SHP77 (cell line): ENCODE measurements at places on chromosomes 12 and 14.
A peak's percentile ranks its signal among the peaks of the same experiment; 100 is the strongest.

DNA sequence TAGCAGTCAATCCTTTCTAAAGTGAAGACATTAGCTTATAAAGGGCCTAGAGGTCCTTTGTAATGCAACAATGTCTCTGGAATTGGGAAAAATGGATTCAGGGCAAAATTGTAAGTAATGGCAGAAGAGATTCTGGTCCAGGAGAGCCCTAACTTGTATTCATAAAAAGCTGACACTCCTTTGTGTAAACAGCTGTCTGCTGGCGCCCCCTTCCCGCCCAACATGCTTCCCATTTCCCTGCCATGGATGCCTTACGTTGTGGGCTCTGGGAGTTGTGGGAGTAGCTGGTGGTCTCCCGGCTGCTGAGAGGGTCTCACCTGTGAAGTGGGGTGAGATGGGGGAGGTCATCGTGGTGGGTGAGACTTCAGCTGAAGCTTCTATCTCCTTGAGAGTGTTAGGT is 2.3 kb downstream of the ACRBP start:
- no peak for DNase-seq

DNA sequence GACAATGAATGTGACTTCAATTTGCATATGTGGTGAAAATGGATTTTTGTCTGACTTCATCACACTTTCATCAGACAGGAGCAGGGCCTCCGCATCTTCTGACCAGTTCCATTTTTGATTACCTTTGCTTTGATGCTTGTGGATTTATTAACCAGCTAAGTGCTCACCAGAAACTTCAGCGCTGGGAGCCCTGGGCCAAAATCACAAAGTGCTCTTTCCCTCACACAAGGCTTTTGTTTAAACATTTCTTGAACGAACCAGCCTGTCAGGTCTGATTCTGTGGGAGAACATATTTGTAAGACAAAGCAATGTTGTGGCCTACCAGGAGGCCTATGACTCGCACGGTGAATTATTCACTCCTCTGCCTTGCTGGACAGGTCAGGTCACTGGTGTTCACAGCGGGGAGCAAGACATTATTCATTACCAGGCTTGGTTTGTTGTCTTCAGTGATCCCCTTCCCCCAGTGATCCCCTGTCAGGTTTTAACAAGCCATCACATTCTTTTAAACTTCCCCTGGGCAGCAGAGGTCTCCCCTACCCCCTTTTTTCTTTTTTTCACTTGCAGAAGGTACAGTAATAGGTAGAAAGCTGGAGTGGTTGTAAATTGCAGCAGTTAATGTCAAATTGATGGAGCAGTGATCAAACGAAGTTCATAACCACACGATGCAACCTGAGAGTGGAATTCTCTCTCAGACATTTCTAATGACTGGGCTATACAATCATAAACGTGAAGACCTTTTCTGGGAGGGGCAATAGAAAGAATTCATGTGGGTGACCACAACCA is 167.5 kb upstream of the PRICKLE1 start:
- DNase-seq: no peak

GRCh38 chr14:58287607-58288042 is 10.7 kb upstream of the ARID4A start:
- no peak for DNase-seq

- DNase-seq: peak; percentile 62
Observed at GRCh38 chr12:124771462-124772288, 92.0 kb downstream of the SCARB1 start.

DNA sequence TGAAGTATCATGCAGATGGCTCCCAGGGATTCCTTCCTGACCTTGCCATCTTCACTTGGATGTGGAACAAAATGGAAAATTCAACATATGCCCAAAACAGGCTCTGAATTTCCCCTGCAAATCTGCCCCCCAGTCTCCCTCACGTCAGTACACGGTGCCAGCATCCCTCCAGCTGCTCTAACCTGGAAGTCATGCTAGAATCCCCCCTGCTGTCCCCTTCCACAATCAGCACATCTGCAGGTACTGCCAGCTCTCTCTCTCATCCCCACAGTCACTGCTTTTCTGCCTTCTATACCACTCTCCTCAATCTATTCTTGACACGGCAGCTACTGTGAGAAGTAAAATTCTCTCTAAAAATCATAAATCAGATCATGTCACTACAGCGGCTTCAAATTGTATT is 21.6 kb downstream of the GALNT6 start:
- no peak for DNase-seq

- no peak for DNase-seq
Observed at GRCh38 chr14:31212893-31213292, 5.3 kb upstream of the HECTD1 start.

DNA sequence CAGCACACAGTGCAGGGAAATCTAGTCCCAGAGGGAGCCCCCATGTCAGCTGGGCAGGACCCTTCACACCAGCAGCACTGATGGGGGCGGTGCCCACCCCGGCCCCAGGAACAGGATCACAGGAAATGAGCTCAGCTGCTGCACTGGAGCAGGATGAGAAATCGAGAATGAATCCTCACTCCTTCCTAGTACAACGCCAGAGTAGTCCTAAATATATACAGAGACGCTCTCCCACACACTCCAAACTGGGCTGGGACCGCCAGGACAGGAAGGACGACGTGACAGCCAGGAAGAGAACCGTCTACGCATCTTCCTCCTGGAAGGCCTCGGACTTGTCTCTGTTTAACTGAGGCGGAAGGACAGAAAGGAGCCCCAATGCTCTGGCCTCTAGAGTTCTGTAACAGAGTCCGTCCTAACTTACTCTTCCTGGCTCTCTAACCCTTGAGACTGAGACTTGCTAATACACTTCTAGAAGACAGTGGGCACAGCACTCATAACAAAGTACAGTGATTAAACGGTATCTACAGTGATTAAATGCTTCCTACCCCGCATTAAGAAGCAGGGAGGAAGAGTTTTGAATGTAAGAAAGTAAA is 33.4 kb downstream of the CDC42BPB start:
- DNase-seq: no peak

DNA sequence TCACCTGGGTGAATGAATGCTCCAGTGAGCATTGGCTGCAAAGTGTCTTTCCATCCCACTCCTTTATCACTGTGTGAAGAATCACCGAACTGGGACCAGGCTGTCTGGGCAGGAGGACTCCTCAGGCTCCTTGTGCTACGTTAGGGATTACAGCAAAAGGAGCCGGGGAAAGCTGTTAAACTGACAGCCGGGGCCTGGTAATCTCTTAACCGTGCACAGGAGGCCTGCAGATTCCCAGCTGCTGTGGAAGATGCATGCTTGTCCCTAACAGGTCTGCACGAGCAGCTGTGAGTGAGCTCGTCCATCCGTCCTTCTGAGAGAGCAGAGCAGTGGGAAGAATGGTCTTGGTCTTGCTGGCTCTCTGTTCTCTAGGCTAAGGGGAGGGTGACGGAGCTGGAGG is 231.5 kb downstream of the AACS start:
- no peak for DNase-seq

DNA sequence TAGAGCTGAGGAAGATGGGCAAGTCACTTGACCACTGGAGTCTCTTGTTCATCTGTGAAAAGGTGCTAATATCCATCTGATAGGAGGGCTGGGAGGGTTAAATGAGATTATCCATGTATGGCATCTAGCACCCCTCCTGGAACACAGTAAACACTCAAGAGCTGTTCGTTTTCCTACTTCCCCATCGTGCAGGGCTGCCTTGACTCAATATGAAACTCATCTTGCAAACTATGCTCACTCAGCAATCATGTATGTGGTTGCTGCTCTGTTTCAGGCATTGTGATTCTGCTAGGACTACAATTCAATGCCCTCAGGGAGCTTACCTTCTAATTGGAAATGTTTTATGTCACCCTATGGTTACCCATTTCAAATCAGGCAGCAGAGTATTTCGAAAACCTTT is 395.6 kb downstream of the BCAT1 start:
- DNase-seq: no peak

GRCh38 chr14:49966304-49966809 is 73.5 kb downstream of the ARF6 start:
- no peak for DNase-seq

- DNase-seq: no peak
Observed at GRCh38 chr14:104350463-104351185, 212.2 kb downstream of the KIF26A start.

GRCh38 chr12:121578230-121579189 is 2.3 kb downstream of the KDM2B start:
- no peak for DNase-seq

GRCh38 chr14:68363843-68364767 is 428.8 kb downstream of the ZFP36L1 start:
- no peak for DNase-seq

DNA sequence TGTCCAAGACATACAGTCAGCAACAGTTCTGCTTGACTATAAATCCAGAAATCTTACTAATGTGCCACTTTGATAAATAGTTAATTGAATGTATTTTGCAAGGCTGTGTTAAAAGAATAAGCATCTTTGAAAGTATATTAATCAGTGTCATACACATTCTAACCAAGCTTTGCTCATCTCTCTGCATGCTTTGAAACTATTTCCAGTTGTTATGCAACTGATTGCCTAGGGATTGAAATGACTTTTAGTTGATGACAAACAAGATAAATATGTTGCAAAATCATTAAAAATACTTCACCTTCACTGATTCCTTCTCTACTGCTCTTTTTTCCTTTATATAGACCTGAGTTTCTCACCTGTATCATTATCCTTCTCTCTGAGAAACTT is 91.3 kb downstream of the AEBP2 start:
- DNase-seq: no peak

DNA sequence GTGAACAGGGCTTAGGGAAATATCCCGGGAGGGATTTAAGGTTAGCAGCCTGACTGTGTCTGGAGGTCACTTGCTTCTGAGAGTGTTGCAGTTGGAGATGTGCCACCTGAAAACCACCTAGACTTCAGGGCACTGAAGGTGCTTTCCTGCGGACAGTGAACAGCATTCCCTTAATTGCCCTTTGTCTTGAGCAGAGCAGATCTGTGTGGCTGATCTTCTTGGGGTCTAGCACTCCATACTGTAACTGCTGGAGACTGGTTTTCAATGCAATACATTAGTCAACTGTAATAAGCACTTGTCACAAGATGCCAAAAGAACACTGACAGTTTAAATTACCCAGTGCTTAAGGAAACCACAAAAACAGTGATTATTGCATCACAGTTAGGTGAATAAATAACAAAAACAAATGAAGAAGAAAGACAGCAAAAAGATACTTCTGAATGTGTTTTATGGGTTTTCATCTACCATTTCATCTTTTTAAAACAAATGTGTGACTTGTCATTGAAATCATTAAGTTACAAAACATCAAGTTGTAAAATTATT is 111.8 kb downstream of the PRIMA1 start:
- no peak for DNase-seq

DNA sequence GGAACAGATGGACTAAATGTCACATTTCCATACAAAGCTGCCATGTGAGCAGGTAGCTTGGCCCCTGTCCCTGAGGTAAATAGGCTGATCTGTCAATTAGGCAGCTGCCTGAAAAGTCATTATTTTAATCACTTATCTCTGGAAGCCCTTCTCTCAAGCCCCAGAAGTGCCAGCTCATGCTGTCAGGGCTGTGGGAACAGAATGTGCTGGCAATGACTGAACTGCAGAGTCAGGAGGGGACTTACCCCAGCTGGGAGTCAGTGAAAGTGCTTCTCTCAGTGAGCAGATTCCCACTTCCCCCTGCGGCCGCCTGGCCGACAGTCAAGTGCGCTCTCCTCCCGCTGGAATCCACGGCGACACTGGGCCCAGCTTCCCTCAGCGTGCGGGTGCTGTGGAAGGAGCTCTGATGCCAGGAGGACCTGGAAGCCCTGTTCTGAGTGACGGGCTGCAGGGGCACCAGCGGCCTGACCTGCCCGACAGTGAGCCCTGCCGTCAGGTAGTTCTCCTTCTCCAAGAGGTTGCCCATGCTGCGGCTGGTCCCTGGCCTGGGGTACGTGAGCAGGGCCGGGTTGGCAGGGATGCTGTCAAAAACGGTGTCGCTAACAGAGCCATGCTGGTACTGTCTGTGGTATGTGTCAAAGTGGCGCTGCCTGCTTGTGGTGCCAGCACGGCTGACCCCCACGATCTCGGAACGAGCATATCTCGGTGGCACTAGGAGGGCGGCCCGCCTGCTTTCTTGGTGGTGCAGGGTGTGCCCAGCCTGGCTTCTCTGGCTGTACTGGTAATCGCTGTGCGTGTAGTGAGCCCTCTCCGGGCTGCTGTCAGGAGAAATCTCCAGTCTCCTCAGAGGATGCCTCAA is 18.7 kb downstream of the PKP2 start:
- no peak for DNase-seq

GRCh38 chr14:30444451-30444850 is 114.5 kb upstream of the G2E3 start:
- DNase-seq: no peak

- no peak for DNase-seq
Observed at GRCh38 chr14:32697704-32698103, 241.0 kb upstream of the NPAS3 start.

GRCh38 chr12:32727237-32727636 is 28.5 kb downstream of the YARS2 start:
- no peak for DNase-seq

GRCh38 chr12:2395354-2395977 is 342.7 kb downstream of the CACNA1C start:
- DNase-seq: no peak

GRCh38 chr14:89342049-89342448 is 75.0 kb downstream of the FOXN3 start:
- DNase-seq: no peak

DNA sequence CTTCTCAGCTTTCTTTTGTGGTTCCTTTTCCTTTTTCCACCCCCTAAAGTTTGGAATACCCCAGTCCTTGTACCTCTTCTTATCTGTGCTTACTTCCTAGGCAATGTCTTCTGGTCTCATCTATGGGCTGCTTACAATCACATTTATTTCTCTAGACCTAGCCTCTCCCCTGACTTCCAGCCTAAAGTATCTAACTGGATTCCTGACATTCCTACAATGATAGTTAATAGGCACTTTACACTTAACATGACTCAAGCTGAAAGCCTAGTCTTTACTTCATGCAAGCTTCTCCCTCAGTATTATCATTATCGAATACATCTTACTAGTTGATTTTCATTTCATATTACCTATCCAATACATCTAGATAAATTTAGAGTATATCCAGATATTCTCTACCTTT is 21.2 kb downstream of the CLECL1 start:
- no peak for DNase-seq

DNA sequence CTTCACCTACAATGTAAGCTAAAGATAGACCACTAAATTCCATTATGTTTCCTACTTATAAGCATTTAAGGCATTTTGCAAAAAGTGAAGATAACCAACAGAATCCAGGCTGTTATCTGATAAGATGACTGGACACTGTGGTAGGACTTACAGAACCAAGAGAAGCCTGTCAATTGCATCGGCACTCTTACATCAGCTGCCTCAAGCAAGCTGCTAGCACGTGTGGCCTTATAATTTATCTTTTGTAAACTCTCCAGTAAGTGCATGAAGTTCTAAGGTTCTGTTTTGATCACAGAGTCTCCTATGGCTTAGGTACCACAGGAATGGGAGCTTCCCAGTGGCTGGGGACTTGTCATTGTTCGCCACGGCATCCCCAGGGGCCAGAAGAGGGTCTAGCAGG is 88.7 kb downstream of the TRAFD1 start:
- DNase-seq: no peak
